ENCODE measurements at places on chromosomes 12 and 14. TPM values are rescaled to one million over a fixed set of nuclear protein-coding genes. Genes with fewer than 3 reads are reported as not detected.

Gene LTBR
- total RNA-seq, result 19.7 TPM

Gene SLC25A47
- total RNA-seq, result not detected

Gene CIROP
- 0.28 TPM for total RNA-seq

Gene PFDN5
- total RNA-seq, result 764 TPM

Gene GALNT16
- total RNA-seq, result 0.28 TPM

Gene DEGS2
- not detected for total RNA-seq

Gene SRRM4
- total RNA-seq, result not detected

Gene RASAL1
- not detected for total RNA-seq

Gene RTL1
- total RNA-seq, result not detected

Gene DDX47
- 77.8 TPM for total RNA-seq

Gene CCDC175
- not detected for total RNA-seq

DNA sequence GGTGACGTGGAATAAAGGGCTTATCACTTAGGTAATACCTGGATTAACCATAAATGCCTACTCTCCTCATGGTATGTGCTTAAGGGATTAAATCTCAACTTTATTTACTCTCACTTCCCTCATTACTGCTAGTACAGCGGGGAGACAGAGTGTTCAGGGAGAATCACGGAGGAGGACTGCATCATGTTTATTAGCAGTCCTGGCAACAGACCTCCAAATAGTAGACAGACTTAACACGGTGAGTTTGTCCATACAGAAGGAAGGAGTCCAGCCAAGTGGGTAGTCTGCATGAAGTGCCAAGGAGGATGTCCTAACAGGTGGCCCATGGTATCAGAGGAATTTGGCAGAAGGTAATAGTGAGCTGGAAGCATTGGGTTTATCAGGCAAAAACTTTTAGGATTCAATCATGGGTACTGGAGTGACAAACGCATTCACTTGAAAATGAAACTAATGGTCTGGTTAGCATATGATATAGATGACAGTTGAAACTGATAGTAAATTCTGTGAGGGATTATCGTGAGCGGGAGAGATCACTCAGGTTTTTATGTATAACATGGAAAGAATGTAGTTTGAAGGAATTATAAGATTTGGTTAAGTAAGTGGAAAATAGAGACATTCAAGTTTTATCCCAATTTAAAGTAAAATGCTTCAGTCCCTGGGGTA is 471.8 kb downstream of the TMEM117 start:
- H3K27ac ChIP-seq, result no peak overlapping the region
- no peaks in the 10 kb centered on the region for H3K4me1 ChIP-seq
- no peaks in the 10 kb centered on the region for H3K36me3 ChIP-seq
- H3K27me3 ChIP-seq, result no peaks in the 10 kb centered on the region

GRCh38 chr14:66782853-66783252 is 274.9 kb downstream of the GPHN start:
- no peaks in the 10 kb centered on the region for H3K36me3 ChIP-seq
- H3K4me3 ChIP-seq, result no peak overlapping the region
- H3K27me3 ChIP-seq, result no peaks in the 10 kb centered on the region
- no peak overlapping the region for H3K27ac ChIP-seq
- DNase-seq, result no peak

- H3K27me3 ChIP-seq, result no peaks in the 10 kb centered on the region
- DNase-seq, result no peak
- H3K36me3 ChIP-seq, result no peaks in the 10 kb centered on the region
- H3K4me3 ChIP-seq, result no peak overlapping the region
Measured at GRCh38 chr12:6215120-6215807, 15.1 kb downstream of the CD9 start.

DNA sequence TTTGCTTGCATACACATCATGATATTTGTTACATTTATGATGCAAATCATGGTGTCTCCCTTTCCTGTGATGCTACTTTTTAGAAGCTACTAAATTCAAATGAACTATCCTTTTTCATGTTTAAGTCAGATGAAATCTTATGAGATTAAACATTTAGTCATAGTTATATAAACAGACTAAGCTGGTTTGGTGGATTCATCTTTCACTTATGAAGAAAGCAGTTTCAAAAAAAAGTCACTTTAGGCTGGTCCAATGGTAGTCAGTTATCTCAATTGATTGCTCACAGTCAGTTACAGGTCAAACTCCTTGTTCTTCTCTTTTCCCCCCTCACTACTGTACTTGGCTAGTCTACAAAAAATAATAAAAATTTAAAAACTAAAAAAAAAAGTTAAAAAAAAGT is 19.7 kb downstream of the SYCP3 start:
- H3K27me3 ChIP-seq, result no peaks in the 10 kb centered on the region
- H3K27ac ChIP-seq, result no peak overlapping the region
- H3K36me3 ChIP-seq, result peaks cover 3% of the 10 kb centered on the region

GRCh38 chr14:59358102-59358501 is 107.1 kb downstream of the GPR135 start:
- DNase-seq, result peak; percentile 67
- H3K4me1 ChIP-seq, result peaks cover 13% of the 10 kb centered on the region
- H3K27ac ChIP-seq, result no peak overlapping the region
- H3K27me3 ChIP-seq, result no peaks in the 10 kb centered on the region

GRCh38 chr14:65910108-65910786 is 497.7 kb downstream of the FUT8 start:
- no peaks in the 10 kb centered on the region for H3K27me3 ChIP-seq
- H3K36me3 ChIP-seq, result no peaks in the 10 kb centered on the region
- H3K4me1 ChIP-seq, result no peaks in the 10 kb centered on the region

DNA sequence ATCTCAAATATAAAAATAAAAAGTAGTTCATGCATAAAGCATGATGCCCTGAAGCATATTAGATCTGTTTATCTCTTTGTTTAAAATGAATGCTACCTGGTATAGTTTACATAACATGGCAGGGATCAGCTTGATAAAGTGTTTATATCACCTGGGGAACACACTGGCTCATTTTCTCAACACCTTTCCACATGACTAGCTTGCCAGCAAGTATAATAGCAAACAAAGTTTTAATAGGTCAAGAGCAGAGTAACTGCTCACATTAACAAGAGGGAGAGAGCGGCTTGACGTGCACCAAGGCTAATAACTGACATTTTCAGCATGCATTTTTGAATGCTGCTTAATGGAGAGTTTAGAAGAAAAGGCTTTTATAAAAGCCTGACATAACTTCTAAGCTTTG is 246.4 kb downstream of the EGLN3 start:
- H3K27ac ChIP-seq, result no peak overlapping the region
- no peak overlapping the region for H3K4me3 ChIP-seq
- H3K36me3 ChIP-seq, result no peaks in the 10 kb centered on the region
- no peaks in the 10 kb centered on the region for H3K27me3 ChIP-seq
- no peak for DNase-seq

- no peak overlapping the region for H3K4me3 ChIP-seq
- H3K27me3 ChIP-seq, result peaks cover 22% of the 10 kb centered on the region
- DNase-seq, result no peak
Measured at GRCh38 chr12:21675641-21676040, 18.0 kb upstream of the LDHB start.

DNA sequence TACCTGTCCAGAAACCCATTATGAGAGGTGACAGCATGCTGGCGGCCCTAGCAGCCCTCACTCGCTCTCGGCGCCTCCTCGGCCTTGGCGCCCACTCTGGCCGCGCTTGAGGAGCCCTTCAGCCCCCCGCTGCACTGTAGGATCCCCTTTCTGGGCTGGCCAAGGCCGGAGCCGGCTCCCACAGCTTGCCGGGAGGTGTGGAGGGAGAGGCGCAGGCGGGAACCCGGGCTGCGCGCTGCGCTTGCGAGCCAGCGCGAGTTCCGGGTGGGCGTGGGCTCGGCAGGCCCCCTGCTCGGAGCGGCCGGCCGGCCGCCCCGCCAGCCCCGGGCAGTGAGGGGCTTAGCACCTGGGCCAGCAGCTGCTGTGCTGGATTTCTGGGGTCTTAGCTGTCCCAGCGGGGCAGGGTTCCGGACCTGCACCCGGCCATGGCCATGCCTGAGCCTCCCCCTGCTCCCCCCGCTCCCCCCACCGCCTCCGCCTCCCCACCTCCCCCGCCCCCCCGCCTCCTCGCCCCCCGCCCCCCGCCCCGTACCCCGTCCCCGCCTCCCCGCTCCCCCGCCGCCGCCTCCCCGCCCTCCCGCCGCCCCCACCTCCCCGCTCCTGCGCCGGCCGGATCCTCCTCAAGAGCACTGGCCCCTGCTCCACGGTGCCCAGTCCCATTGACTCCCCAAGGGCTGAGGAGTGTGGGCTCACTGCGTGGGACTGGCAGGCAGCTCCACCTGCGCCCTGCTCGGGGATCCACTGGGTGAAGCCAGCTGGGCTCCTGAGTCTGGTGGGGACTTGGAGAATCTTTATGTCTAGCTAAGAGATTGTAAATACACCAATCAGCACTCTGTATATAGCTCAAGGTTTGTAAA is 163.1 kb downstream of the KLHL28 start:
- H3K36me3 ChIP-seq, result no peaks in the 10 kb centered on the region
- H3K27ac ChIP-seq, result no peak overlapping the region
- no peaks in the 10 kb centered on the region for H3K27me3 ChIP-seq
- no peaks in the 10 kb centered on the region for H3K4me1 ChIP-seq

DNA sequence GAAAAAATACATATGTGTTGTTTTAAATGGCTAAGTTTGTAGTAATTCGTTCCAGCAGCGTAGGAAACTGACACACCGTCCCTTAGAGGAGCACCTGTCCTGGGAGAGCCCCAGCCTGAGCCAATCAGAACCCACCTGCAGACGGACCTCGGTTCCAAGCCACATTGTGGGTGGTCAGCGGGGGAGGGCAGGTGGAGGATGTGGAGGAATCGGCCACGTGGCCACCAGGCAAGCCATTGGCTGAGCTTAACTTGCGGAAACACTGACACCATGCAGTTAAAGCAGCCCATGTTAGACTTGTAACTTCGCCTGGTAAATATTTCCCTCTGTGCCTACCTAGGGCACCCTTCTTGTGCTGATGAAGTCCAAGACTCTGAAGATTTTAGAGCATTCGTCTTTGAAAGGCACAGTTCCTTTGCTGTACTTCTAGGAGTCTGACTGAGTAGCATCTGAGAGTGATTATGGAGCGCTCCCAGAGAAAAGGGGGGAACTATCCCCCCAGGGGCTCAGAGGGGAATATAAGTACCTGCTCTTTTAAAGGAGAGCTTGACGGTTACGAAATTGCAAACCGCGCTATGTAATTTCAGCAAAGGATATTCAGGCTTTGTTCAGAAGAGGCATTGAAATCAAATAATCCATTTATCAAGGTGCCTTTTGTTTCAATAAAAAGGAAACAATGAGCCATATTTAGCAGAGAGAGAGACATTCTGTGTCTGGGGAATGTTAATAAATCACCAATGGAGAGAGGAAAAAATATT is 135.7 kb downstream of the TMEM132C start:
- no peaks in the 10 kb centered on the region for H3K4me1 ChIP-seq
- no peak overlapping the region for H3K27ac ChIP-seq
- H3K27me3 ChIP-seq, result no peaks in the 10 kb centered on the region
- H3K4me3 ChIP-seq, result no peak overlapping the region
- H3K36me3 ChIP-seq, result no peaks in the 10 kb centered on the region

- H3K27ac ChIP-seq, result peak overlapping the region; percentile 11
- peaks cover 12% of the 10 kb centered on the region for H3K4me1 ChIP-seq
- H3K4me3 ChIP-seq, result no peak overlapping the region
- no peaks in the 10 kb centered on the region for H3K36me3 ChIP-seq
Measured at GRCh38 chr12:75984577-75985182, 46.9 kb downstream of the PHLDA1 start.

GRCh38 chr14:49677643-49678042 is 10.4 kb downstream of the POLE2 start:
- no peaks in the 10 kb centered on the region for H3K4me1 ChIP-seq
- no peak overlapping the region for H3K4me3 ChIP-seq
- no peak for DNase-seq
- H3K27ac ChIP-seq, result no peak overlapping the region

GRCh38 chr12:12734561-12735071 is 17.4 kb downstream of the CDKN1B start:
- no peaks in the 10 kb centered on the region for H3K36me3 ChIP-seq
- peak; percentile 75 for DNase-seq
- peak overlapping the region; percentile 4 for H3K4me3 ChIP-seq

- peaks cover 33% of the 10 kb centered on the region for H3K27me3 ChIP-seq
- peak; percentile 81 for DNase-seq
- H3K27ac ChIP-seq, result no peak overlapping the region
- H3K4me1 ChIP-seq, result peaks cover 7% of the 10 kb centered on the region
Measured at GRCh38 chr12:57213058-57213715, 3.4 kb upstream of the NXPH4 start.

DNA sequence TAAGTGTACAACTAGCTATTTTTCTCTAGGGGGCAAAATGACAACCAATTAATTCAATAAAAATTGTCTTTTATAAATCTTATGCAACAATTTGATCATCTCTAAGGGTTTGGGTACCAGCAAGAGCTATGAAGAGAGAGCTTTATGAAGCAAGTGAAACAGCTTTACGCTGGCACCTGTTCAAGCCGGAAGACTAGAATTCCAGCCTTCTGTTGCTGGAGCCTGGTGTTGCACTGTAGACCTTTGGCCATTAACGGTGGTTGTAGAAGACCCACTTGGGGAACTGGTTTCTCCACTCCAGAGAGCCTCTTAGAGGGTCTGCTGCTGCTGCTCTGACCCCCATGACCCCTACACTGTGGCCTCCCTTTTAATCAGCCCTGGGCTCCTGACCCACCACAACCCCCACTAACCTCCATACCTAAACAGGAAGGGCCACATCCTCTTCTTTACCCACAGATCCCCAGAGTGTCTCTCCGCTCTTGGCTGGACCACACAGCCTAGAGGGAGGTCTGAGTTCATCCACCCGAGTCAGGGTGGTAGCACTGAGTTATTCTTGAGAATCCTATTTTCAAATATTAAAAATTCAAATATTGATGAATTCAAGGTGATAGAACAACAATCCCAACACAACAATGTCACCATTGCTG is 54.6 kb upstream of the STON2 start:
- no peaks in the 10 kb centered on the region for H3K4me1 ChIP-seq
- H3K36me3 ChIP-seq, result no peaks in the 10 kb centered on the region
- H3K27ac ChIP-seq, result no peak overlapping the region

DNA sequence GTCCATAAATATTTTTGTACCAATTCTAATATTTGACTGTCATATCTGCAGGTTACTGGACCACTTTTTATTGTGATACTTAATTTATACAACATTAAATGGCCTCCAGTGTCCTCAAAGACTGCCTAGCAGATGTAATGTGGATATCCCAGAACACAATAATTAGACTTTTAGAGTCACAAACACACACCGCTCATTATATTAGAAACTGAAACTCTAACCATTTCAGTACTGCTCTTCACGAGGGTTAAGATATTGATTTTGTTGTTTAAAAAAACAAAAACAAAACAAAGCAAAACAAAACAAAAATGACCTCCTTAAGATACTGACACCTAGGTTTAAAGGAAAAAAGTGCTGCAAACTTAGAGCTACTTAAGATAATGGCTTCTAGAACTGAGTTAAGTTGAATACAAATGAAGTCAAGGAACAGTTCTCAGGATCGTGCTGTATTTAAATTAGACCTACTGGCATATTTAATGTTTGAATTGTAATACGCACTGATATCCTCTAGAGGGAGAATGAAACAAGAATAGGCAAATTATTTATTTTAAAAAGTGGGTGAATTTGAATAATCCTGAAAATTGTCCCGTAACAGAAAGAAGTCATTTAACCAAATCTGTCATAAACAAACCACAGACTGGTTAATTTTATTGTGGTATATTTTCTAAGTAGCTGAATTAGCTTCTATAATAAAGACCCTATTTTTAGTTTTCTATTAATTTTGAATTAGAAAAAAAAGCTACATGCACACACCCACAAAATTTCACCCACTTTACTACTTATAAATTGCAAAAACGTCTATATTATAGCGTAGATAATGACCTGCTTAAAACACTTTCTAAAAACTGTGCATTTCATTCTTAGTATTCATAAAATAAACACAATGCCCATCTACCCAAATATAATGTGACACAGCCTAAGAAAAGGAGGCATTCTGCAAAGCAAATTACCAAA is 395.2 kb upstream of the DCN start:
- no peaks in the 10 kb centered on the region for H3K36me3 ChIP-seq
- DNase-seq, result peak; percentile 35
- H3K27ac ChIP-seq, result no peak overlapping the region

- H3K27me3 ChIP-seq, result peaks cover 7% of the 10 kb centered on the region
- no peak overlapping the region for H3K27ac ChIP-seq
- H3K36me3 ChIP-seq, result no peaks in the 10 kb centered on the region
- no peaks in the 10 kb centered on the region for H3K4me1 ChIP-seq
Measured at GRCh38 chr12:69630191-69630590, 19.5 kb upstream of the LRRC10 start.
